ENCODE measurements at places on chromosomes 11 and 22. TPM values are rescaled to one million over a fixed set of nuclear protein-coding genes. Genes with fewer than 3 reads are reported as not detected.

DNA sequence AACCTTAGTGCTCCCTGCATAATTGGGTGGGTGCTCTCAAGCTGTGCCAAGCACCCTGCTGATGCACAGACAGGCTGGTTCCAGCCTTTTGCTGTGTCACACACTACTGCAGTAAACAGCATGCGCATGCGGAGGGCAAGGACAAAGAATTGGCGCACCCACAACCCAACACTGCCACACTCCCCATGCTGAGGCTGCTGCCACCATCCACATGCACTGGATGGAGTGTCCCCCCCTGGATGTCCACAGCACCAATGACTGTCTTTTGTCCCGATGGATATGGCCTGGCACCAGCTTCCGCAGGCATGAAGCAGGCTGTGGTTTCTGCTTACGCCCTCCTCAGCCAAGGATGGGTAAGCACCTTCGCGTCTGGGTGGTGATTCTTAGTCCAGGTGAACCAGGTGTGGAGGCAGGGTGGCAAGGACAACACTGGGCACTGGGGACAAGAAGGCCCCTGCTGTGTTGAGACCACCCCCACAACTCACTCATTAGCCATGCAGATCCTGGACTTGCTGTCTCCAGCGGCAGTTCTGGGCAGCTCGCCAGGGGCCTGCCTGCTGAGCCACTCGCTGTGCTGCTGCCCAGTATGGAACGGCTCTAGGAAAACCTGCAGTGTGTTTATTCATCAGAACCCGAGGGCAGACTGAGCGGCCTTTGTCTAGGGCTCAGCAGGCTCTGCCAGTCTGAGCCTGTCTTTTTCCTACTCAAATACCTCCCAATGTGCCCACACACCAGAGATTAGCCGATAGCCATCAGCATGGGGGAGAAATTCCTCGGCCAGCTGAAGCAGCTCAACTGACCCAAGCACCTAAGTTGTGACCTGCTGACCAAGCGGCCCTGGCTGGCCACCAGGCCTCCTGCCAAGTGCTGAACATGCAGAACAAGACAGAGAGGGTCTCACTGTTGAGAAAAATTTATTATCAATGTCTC lies 8.2 kb upstream of the NAP1L4 start:
- DNase-seq = peak; percentile 56

DNA sequence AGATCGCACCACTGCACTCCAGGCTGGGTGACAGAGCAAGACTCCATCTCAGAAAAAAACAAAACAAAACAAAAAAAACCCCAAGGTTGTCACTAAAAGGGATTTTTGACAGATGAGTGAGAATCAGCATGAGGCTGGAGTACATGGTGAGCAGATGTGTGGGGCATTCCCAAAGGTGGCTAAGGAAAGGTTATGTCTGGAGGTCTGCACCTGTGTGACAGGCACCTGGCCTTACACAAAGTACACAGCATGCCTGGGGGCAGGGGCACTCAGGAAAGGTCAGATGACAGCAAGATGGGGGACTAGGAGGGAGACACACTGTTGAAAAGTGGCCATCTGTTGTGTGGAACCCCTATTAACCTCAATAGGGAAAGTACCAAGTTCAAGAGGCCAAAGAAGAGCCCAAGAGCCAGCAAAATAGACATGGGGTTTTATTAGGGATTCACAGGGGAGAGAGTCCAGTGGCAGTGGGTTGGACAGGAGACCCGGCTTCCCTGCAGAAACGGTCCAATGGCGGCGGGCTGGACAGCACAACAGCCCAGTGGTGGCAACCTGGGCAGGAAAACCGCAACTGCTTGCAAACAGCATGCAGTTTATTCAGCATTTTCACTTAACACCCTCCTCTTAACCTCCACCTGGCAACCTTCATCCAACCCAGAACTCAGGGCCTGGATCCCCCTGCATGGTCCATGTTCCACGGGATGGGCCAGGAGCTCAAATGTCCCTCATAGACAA lies 101.1 kb downstream of the MICAL2 start:
- no peak for DNase-seq

DNA sequence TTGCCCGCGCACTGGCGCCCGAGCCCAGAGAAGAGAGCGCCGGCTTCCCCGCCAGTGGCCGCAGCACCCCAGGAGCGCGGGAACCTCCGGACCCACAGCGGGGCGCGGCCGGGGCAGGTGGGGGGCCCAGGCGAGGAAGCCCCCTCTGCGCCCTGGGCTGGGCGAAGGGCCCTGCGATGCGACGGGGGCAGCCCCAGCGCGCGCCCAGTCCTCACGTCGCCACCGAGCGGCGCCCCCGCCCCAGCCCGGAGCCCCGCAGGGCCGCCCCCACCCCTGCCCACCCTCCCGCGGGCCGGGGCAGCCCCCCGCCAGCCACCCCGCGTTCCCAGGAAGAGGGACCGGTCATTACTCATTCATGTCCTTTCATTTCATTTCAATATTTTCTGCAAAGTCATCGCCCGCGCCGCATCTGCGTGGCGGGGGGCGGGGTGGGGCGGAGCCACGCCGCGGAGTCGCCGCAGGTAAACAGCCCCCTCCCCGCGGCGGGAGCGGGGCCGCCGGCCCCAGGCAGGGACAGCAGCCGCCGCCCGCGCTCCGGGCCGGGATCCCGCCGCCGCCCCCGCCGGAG lies 673 bp upstream of the PANX2 start:
- DNase-seq = no peak

DNA sequence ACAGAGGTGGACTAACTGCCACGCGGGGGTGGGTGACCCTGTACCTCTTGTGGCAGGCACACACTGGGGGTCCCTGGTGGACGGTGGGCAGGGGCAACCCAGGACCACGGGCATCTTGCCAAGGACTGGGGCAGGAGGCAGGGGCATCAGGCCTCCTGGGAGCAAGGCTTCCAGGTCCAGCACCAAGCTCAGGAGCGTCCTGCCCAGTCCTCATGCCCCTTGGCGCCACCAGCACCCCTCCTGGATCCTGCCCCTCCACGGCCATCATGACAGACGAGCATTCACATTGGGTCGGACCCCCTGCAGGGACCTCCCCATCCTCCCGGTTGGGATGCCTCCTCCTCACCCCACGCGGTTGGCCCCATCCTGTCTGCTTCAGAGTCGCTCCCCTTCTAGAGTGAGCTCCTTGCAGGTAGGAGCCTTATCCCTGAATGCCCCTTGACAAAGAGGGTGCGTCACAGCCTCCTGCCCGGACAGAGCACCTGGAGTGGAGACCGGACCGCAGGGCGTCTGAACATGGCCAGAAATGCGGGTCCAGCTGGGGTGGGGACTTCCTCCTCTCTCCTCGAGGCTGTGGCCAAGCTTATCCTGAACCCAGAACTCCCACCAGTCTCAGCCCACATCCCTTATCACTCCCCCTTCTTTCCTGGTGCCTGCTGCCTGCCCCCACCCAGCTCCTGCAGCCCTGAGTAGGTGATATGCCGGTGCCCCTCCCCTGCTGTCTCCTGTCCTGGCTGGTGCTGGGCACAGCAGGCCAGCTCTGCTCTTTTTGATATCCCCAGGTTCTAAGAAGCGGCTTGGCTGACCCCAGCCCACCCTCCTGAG lies 40.3 kb downstream of the IGF2 start:
- no peak for DNase-seq

IFT27 gene
- 10.8 TPM for total RNA-seq

FIBIN gene
- not detected for total RNA-seq

MIOX gene
- 0.13 TPM for total RNA-seq

MYBPC3 gene
- not detected for total RNA-seq

Data from dermis microvascular lymphatic vessel endothelial cell (primary cell).